ENCODE measurements at places on chromosomes 7 and 10. TPM values are rescaled to one million over a fixed set of nuclear protein-coding genes. Genes with fewer than 3 reads are reported as not detected.

DNA sequence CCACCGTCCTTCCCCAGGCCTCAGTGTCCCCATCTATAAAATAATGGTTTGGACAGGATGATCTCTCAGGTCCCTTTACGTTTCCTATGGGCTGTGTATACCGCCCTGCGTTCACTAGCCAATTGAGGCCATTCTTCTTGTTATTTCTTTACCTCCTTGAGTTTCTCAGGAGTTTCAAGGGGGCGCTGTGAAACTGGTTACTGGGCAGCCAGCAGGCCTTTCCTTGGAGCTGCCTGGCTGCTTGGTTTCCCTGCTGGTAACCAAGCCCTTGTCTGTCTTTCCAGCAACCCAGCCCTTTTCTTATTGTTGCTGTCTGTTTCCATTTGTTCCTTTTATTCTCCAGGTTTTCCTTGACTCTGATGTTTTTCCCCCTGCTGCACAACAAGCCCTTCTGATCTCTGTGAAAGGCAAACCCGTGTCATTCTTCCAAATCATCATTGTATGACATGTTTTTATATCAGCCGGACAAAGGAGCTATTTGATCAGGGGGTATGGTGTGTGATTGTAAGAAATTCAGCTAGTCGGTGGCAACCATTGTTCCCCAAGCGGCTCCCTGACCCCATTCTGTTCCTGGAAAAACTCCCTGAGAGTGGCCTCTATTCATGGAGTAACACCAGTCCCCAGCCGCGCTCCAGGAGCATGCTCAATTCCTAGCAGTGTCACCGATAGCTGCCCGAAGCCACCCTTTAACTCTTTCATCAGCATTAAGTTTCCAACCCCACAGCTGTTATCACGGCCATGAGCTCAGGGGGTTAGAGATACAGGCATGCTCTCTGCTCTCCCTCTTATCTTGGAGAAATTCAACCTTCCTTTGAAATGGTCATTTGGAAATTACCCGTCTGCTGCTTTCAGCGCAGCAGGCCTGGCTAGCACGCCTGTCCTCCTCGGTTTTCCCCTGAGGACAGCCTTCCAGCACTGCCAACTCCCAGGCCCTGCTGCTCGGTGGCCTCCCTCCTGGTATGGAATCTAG is 26.6 kb downstream of the FGF8 start:
- DNase-seq, result no peak

DNA sequence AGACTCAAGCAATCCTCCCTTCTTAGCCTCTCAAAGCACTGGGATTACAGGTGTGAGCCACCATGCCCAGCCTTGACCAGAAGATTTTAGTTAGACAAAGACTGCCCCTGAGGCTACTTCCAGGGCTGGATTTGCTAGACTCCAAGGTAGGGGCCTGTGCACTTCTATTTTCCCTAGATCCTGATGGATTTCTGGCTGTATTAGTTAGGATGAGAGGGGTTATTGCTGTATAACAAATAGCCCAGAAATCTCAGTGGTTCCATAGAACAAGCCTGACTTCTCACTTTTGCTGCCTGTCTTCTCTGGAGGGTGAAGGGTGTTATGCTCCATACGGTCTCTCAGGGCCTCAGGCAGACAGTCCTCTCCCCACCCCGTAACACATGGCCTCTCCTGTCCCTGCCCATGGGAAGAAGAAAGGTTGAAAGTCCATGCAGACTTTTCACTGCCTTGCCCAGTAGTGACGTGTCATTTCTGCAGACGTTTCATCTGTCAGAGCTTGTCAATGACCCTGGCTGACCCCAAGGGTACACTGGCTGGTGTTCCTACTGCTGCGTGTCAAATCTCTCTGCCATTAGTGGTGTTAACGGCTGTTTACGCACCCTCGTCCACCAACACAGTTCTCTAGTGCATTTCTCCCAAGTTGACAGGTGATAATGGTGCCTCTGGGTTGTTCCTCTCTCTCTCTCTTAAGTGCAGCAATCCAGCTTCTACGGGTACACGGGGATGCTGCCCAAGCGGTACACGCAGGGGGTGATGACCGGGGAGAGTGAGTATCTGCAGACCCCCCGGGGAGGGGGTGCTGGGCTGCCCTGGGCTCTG is 11.6 kb downstream of the SLC29A4 start:
- DNase-seq, result no peak

Gene ACTL6B
- total RNA-seq, result not detected

DNA sequence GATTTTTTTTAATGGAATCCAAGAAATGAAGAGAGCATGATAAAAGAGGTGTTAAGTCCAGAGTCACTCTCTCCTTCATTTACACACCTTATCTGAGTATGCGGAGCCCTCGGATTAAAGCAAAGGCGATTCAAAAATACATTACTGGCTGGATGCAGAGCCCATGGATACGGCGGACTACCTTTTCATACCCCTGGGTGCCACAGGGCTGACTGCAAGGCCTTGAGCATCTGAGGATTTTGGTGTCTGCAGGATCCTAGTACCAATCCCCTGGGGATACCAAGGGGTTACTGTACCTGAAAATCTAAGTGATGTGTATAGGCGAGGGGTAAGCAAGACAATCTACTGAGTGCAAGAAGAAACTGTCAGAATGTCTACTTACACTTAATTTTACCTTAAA is 20.5 kb downstream of the PIP4K2A start:
- no peak for DNase-seq

All from B cell (primary cell).